ENCODE measurements at places on chromosomes 7 and 10.

- no peak for DNase-seq
Measured at GRCh38 chr10:133523631-133524203, 3.4 kb upstream of the CYP2E1 start.

DNA sequence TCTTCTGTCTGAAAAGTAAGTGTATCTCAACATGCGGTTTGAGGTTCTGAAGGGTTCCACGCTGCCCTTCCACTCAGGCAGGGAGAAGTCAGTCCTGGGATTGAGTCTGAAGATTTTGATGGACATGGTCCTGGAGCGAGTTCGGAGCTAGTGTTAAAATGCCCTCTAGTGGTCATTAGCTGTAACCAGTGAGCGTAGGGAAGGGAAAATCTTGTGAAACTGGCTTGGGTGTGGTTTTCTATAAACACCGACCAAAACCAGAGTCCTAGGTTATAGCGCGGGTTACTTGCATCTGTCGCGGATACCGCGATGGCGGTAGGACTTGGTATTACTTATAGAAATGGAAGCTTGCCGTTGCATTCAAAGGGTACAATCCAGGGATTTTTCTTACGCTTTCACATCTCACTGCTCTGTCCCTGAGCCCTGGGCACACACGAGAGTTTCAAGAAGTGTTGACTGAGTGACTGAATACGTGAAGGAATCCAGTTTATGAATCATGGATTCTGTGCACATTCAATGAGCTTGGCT lies 348.2 kb upstream of the C7orf33 start:
- DNase-seq, result no peak

- no peak for DNase-seq
Measured at GRCh38 chr10:112369495-112370423, 4.2 kb upstream of the ACSL5 start.

DNA sequence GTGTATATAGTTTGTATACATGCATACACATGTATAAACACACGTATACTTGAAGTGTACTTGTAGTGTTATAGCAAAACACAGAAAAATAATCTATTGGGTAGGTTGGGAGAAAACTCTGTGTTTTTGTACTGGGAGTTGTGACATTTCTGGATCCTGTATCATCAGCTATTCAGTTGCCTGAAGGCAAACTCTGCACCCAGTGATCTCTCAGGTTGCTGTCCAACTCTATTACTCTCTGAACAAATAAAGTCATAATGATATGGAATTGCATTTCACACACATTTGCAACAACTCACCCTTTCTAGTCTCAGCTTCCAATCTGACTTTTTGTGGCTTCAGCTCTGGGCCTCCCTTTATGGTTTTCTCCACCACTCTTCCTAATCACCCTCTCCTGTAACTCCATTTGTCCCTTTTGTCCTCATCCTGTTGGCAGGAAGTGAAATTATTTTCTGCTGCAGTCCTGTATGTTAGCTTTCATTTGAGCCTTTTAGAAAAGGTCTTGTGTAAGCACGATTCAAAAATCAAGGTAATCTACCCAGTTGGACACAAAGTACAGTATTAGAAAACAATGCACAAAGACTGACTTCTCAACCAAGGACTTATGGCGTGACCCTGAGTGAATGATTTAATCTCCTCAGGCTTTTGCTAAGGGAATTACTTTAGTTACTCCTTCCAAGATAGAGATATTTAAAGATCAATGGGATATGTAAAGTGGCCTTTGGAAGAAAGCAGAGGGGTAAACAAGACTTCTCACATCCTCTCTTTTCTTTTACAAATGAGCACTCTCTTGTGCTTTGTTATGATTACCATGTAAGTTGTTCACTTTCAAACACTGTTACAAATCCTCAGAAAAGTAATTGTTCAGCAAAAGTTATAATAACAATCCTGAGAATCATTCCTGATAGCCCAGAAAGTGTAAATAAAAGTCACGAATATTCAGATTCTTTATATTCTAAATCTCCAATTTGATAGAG lies 249.1 kb downstream of the KCND2 start:
- DNase-seq, result no peak

GRCh38 chr7:74272305-74273038 lies 16.7 kb upstream of the CLIP2 start:
- DNase-seq, result no peak

DNA sequence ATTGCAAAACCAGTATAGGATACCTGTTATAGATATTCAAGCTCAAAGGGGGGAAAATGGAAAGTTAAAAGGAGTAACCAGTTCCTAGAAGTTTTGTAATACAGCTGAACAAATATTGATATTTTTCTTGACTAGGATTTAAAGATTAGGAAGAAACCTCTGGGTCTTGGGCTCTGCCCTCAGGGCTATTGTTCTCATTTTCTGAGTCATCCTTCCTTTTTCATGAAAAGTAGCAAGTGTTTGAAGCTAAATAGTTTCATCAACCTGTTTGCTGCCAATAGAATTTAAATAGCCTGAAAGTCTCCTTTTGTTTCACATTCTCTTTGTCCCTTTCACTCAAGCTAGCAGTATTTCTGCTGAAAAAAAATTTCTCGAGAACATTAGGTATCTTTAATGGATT lies 1061.1 kb upstream of the GHITM start:
- DNase-seq, result no peak

DNA sequence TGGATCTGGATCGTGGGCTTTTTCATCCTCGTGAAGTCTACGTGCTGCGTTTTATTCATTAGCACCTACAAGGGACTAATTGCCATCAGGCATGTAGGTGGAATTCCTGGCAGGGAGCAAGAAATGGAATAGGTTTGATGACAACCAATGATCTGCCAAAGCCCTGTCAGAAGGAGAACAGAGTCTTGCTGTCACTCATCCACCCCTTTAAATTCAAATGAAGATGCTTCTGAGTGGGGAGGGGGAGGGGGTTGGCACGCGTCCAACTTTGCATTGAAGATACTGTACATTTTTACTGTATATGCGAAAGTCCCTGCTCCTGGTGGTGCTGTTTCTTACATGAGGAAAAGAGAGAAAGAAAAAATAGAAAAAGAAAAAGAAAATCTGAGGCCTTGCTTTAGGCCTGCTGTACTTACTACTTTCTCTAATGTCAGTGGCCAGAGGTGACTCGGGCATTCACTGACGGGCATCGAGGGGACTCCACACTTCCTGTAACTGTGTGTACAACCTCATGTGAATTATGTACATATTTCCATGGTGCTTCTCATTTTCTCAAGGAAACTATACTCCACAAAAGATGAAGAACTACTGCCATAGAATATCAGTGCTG lies 569.1 kb downstream of the INHBA start:
- DNase-seq, result no peak

DNA sequence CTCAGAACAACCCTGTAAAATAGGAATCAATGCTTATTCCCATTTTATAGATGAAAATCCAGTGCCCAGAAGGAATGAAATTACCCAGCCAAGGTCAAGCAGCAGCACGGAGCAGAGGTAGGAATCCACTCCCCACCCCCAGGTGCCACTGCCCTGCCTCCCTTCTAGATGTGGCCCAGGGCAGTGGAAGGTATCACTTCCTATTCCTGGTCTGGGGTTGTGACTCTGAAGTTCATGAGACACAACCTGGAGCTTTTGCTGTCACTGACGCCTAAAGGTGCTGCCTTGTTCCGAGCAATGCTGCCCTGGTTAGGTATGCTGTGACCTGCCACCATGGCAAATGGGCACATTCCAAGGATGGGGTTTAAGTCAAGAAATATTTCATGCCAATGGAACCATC lies 53.6 kb downstream of the PIK3AP1 start:
- DNase-seq, result no peak

DNA sequence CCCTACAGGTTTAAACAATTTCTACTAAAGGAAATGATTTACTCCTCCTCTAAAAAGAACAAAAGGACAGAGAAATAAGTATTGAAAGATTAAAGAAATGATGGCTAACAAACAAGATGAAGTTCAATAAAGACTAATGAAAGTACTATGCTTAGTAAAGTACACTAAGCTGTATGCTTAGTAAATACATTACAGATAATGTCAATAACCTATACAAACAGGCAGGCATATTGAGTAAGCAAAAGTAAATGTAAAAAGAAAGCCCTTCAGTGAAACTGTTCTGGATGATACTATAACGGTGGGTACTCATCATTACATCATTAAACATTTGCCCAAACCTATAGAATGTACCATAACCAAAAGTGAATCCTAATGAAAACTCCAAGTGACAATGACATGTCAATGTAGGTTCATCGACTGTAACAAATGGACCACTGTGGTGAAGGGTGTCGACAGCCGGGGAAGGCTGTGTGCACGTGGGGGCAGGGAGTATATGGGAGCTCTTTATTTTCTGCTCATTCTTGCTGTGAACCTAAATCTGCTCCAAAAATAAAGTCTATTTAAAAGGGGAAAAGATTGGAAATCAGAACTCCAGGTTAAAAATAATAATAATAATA lies 34.0 kb downstream of the CYTH3 start:
- no peak for DNase-seq

DNA sequence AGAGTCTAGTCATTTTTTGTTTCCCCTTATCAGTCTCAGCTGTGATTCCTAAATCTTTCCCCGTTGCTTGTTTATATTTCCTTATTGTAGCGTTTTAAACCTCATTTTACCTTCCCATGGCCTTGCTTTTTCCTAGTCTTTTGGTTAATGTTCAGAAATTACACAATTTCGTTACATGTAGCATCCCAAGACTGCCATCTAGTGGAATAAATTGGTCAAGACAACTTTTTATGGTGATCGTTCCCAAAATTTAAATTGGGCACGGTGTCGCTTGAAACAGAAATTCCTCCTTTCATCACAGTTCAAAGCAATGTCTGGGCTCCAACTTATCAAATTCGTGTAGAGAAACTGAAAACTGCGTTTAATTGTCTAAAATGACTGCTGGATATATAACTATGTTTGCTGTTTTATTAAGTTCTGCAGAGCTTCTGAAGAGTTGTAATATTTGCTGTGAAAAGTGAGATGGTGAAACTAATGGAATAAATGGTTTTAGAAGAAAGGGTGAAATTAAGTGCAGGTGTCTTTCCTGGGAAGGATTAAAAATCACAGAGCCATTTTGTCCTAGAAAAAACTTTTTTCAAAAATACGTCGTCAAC lies 370.2 kb downstream of the PHF14 start:
- DNase-seq, result no peak

DNA sequence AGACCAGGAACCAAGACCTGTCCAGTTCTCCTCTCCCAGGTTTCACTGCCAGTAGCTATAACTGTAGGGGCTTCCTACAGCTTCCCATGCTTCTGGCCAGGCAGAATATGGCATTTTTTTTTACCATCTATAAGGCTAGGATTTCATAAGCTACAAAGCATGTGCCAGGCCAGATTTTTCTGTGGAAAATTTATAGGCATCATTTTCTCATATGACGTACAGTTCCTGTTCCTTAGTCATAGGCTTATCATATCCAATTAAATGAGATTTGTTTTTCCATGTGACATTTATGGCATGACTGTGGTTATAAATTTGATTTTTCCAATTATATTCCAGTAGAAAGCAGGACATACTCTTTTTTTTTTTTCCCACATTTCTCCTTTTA lies 208.6 kb upstream of the NPY start:
- no peak for DNase-seq

DNA sequence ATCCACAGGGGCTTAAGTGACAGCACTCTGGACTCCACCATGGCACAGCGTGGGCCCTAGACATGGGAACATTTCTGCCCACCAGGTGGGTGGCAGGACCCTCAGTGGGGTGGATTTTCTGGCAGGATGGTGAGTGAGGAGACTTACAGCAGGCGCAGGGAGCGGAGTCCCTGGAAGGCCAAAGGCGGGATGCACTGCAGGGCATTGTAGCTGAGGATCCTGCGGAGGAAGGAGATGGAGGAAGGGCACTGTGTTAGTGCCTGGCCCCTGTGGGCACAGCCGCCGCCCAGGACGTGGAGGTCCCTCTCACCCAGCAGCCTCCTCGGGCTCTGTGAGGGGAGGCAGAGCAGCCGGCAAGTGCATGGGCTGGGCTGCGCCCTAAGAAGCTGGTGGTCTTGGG lies 154.3 kb downstream of the SLIT1 start:
- no peak for DNase-seq

DNA sequence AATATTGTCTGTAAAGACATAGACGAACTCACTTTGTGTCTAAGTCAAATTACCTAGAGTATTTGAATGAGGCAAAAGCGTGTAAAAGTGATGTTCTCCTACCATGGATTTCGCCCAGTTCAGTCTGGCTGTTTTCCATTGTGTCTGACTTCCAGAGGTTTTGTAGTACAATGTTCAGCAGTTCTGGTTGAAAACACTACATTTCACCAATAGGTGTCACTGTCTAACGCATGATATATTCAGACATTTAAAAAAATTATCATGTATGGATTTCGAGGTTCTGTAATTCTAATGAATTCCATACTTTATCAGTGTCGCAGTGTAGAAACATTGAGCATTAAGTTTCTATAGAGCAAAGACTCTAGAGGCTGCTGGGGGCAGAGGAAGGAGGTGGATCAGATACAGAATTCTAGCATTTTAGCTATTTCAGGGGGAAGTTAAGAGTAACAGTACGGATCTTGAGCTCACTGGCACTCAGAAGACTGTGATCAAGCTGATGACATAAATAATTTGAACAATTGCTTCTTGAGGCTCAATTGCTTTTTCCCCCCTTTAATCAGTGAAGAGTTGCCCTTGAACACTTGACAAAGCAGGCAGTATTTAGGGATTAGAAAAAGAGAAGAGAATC lies 196.9 kb upstream of the RHOBTB1 start:
- DNase-seq, result no peak

- DNase-seq, result no peak
Measured at GRCh38 chr10:75845176-75845947, 413.9 kb downstream of the LRMDA start.
